ENCODE measurements at places on chromosomes 1 and 21. TPM values are rescaled to one million over a fixed set of nuclear protein-coding genes. Genes with fewer than 3 reads are reported as not detected.

IL10RB gene
- total RNA-seq, result 45.2 TPM

EDARADD gene
- total RNA-seq, result not detected

DNA sequence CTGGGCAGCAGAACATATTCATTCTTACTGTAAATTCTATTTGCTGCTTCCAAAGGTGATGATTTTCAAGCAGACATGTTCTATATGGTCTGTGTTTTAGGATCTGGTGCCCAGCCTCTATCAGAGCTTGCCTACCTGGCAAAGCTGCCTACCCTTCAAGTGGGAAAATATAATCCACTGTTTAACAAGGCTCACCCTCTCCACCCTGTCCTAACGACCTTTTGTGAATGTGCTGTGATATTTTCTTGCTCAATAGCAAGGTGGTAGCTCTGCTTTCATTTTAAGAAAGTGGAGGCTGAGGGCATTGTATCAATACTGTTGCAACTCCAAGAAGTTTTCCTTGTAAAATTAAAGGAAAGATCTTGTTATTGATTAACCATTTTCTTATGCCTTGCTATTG, 26.0 kb upstream of the AGO1 start:
- no peak for DNase-seq

GRCh38 chr1:111489604-111490003, 13.8 kb downstream of the ADORA3 start:
- DNase-seq, result no peak

Data from IMR-90 (cell line).